ENCODE measurements at places on chromosomes 1 and 21. TPM values are rescaled to one million over a fixed set of nuclear protein-coding genes. Genes with fewer than 3 reads are reported as not detected.

Gene GREM2
- not detected for total RNA-seq

- no peaks in the 10 kb centered on the region for H3K4me1 ChIP-seq
- no peak overlapping the region for H3K4me3 ChIP-seq
- H3K27me3 ChIP-seq, result peaks cover 6% of the 10 kb centered on the region
- H3K36me3 ChIP-seq, result no peaks in the 10 kb centered on the region
These were observed 6.7 kb downstream of the KRTAP10-1 start for GRCh38 chr21:44533121-44533890.

- H3K27ac ChIP-seq, result no peak overlapping the region
- no peak for DNase-seq
- no peaks in the 10 kb centered on the region for H3K4me1 ChIP-seq
- H3K36me3 ChIP-seq, result no peaks in the 10 kb centered on the region
- no peak overlapping the region for H3K4me3 ChIP-seq
These were observed 27.6 kb downstream of the C1orf216 start for GRCh38 chr1:35691080-35691479.

Gene CPTP
- total RNA-seq, result 19.3 TPM

DNA sequence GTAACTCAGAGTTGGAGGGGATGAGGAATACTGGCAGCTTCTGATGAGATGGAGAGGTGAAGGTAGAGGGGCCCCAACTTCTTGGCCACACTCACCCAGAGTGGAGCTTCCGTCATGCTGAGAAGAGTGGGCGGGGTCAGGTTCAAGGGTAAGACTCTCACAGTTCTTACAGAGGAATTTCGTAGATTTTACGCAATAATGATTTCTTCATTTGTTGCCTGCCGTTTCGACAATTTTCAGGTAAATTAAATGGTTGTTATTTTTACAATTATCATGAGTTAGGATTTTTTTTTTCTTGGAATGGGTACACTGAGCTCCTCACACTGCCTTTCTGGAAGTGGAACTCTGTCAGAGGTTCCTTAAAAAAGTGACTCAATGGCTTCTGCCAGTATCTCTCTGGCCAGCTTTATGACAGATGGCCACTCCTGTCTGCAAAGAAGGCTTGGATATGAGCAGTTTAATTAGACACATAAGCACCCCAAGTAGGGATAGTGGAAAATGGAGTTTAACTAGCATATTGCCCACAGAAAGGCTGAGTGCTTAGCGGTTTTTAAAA, 13.8 kb upstream of the NLRP3 start:
- no peaks in the 10 kb centered on the region for H3K36me3 ChIP-seq
- H3K27me3 ChIP-seq, result peaks cover 8% of the 10 kb centered on the region
- no peak overlapping the region for H3K4me3 ChIP-seq

- H3K4me1 ChIP-seq, result peaks cover 22% of the 10 kb centered on the region
- DNase-seq, result no peak
- H3K4me3 ChIP-seq, result no peak overlapping the region
- no peak overlapping the region for H3K27ac ChIP-seq
- H3K36me3 ChIP-seq, result peaks cover 1% of the 10 kb centered on the region
These were observed 23.8 kb downstream of the HSD11B1 start for GRCh38 chr1:209728466-209728865.

- peaks cover 42% of the 10 kb centered on the region for H3K27me3 ChIP-seq
- no peak overlapping the region for H3K27ac ChIP-seq
- H3K36me3 ChIP-seq, result peaks cover 17% of the 10 kb centered on the region
- H3K4me3 ChIP-seq, result no peak overlapping the region
- no peak for DNase-seq
These were observed 52.2 kb upstream of the GRHL3 start for GRCh38 chr1:24266998-24267397.

Gene SPRR1B
- total RNA-seq, result not detected

GRCh38 chr1:174606471-174606870, 158.7 kb downstream of the GPR52 start:
- DNase-seq, result no peak
- no peak overlapping the region for H3K27ac ChIP-seq
- peaks cover 10% of the 10 kb centered on the region for H3K36me3 ChIP-seq
- H3K4me1 ChIP-seq, result no peaks in the 10 kb centered on the region

- no peaks in the 10 kb centered on the region for H3K36me3 ChIP-seq
- DNase-seq, result no peak
- H3K27me3 ChIP-seq, result peaks cover 7% of the 10 kb centered on the region
These were observed 89.5 kb downstream of the CLEC20A start for GRCh38 chr1:178407215-178407614.

GRCh38 chr1:26370591-26371382, 1.8 kb downstream of the ZNF683 start:
- H3K36me3 ChIP-seq, result peaks cover 13% of the 10 kb centered on the region
- peak overlapping the region; percentile 74 for H3K4me3 ChIP-seq
- no peak for DNase-seq
- H3K4me1 ChIP-seq, result peaks cover 56% of the 10 kb centered on the region
- no peaks in the 10 kb centered on the region for H3K27me3 ChIP-seq

Gene LUZP1
- 19.1 TPM for total RNA-seq

- H3K27me3 ChIP-seq, result no peaks in the 10 kb centered on the region
- H3K27ac ChIP-seq, result no peak overlapping the region
- no peaks in the 10 kb centered on the region for H3K4me1 ChIP-seq
- no peak overlapping the region for H3K4me3 ChIP-seq
- no peaks in the 10 kb centered on the region for H3K36me3 ChIP-seq
These were observed 104.7 kb downstream of the DISC1 start for GRCh38 chr1:231731268-231731667.

GRCh38 chr1:8343464-8344001, 25.6 kb downstream of the SLC45A1 start:
- no peaks in the 10 kb centered on the region for H3K27me3 ChIP-seq
- H3K4me1 ChIP-seq, result no peaks in the 10 kb centered on the region
- H3K27ac ChIP-seq, result no peak overlapping the region
- no peak for DNase-seq

Data from activated naive CD8-positive, alpha-beta T cell treated with anti-CD3 and anti-CD28 coated beads, Interleukin-2, amount 10 ng/mL, durations not matched to agents 7 days and 5 days (primary cell).